NCI-H460 (cell line): ENCODE measurements at places on chromosomes 1 and 21.

- DNase-seq, result no peak
Observed at GRCh38 chr1:89896105-89896942, 75.5 kb downstream of the LRRC8D start.

GRCh38 chr21:36887963-36888362, 78.5 kb downstream of the HLCS start:
- DNase-seq, result no peak

DNA sequence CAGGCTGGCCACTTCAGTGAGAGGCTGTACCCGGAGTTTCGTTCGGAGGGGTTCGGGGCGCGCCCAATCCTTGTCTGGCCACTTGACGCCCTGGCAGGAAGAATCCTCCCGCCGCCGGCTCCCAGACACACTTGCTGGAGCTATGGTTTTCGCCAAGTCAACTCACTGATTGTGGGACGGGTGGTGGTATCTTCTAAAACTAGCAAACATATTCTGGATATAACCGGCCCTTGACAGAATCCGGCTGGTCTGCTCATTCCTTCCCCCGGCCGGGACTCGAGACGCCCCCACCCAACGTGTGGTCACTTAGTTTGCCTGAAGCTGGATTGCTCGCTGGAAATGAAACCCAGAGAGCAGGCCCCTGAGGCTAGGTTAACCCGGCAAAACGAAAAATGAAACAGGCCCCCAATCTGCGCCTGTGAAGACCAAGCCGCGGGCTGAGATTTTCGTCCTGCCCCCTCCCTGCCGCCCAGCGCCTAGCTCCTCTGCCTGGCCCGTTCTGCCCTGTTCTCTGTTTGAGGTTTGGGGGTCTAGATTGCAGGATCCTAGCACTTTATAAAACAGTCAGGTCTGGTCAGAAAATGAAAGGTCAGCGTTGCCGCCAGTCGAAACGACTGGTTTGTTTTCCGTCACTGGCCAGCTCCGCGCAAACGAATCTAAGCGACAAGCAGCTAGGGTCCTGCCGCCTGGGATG, 4.6 kb downstream of the GFI1 start:
- DNase-seq, result no peak

DNA sequence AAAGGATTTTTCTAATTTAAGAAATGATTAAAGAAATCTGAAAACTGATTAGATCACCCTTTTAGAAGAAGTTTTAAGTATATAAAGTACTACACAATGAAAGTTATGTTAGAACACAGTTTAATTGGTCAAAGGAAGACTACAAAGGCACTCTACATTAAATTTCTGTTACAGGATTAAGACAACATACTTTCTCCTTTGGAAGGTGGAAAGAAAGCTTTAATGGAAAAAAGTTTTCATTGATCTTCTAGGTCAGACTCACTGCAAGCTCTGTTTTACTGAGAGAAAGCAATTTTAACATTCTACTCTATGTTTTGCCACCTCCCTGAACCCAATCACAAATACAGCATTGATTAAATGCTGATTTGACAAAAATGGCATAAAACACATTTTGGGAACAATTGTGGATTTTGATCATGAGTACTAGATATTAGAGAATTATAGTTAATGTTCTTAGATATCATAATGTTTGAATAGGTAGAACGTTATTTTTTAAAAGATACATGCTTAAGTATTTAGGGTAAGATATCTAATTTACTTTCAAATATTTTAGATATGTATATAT, 32.0 kb downstream of the WDR26 start:
- no peak for DNase-seq

GRCh38 chr1:96296991-96297390, 424.6 kb upstream of the PTBP2 start:
- no peak for DNase-seq

DNA sequence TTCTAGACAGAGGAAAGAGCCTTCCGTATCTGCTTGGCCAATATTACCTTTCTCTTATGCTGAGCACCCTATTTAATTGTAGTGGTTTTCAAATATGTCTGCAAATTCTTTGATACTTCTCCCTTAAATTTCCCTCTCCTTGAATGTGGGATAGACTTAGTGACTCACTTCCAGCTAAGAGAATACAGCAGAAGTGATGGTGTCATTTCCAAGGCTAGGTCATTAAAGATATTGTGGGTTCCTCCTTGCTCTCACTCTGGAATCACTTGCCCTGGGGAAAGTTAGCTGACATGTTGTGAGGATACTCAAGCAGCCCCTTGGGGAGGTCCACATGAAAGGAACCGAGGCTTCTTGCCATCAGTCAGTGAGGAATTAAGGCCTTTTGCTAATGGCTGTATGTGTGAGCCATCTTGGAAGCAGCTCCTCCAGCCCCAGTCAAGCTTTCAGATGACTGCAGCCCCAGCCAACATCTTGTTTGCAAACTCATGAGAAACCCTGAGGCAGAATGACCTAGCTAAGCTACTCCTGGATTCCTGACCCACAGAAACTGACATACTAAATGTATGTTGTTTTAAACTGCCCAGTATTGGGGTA, 8.1 kb upstream of the CITED4 start:
- DNase-seq, result no peak

DNA sequence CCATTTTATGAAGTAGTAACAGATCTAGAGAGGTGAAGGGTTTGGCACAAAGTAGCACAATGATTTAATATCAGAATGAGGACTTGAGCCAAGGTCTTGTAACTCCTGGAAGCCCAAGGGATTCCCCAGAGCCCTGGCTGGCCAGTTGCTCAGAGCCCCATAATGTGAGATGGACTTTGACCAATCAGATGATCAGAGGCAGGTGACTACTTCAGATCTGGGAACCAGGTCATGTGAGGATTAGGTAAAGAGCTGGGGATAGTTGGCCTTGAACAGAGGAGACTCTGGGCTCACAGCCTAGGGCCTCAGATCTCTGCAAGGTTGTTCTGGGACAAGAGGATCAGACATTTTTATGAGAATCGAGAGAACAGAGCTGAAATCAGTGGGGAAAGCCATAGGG, 18.9 kb downstream of the SHISAL2A start:
- DNase-seq, result no peak

GRCh38 chr1:107140703-107141490, at the start of gene NTNG1:
Gene NTNG1, plus strand, starts transcription at chr1:107141039.
- DNase-seq, result no peak

- DNase-seq, result no peak
Observed at GRCh38 chr1:30358500-30358899, 364.9 kb downstream of the MATN1 start.

DNA sequence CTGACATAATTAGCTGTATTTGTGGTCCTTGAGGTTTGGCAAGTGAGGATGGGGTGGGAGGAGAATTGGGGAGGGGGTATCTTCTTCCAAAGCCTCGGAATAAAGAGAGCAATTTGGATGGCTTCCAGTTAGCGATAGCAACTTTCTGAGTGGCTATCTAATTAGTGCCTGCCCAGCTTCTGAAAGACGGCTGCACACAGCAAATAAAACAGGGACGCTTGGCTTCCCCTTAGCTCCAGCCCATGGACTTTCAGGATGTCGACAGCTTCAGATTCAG, 31.1 kb downstream of the KLHDC7A start:
- DNase-seq, result no peak

DNA sequence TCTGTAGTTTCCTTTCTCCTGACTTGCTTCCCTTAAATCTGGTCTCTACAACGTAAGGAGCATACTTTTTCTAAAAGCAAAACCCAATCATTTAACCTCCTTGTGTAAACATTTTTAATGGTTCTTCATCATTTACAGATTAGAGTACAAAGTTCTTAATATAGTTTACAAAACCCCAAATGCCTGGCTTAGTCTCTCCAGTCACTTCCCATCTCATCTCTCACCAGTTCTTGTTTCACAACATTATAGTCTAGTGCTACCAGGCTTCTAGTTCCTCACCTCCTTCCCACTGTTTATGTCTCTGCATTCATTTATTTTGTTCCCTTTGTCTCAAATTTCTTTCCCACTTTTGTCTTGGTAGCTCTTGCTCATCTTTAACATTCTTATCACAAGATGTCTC, 168.4 kb downstream of the FASLG start:
- DNase-seq, result no peak

GRCh38 chr21:16583556-16583955, 853.8 kb downstream of the USP25 start:
- DNase-seq, result no peak

DNA sequence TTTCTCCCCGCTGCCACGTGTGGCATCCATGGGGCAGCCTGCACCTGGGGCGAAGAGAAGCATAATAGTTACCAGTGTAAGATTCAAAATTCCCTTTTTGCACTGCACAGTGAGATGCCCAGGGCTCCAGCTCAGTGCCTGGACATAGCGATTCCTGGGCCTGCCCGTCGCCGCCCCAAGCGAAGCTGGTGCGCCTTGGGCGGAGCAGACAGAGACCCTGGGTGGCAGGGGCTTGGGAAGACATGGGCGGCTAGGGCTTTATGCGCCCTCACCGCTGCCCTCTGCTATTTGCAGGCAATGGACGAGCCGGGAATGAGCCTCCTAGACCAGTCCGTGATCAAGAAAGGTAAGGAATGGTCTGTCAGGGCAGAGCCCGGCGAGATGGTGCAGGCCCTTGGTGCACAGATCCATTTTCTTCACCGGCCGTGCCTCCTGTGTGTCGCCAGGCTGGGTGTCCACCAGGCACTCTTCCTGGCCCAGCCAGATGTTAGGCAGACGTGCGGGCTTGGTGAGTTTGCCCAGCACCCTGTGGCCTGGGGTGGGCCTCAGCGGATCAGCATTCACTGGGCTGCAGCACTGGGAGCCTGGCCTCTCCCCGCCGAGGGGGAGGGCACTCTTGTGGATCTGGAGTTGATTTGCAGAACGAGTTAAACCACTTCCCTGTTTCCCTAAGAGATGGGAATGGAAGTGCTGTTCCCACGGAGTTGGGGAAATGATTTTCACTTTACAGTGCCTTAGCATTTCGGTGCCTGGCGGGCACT, 1.7 kb downstream of the TFAP2E start:
- no peak for DNase-seq

GRCh38 chr1:24874056-24874455, 56.0 kb downstream of the RUNX3 start:
- DNase-seq, result no peak

DNA sequence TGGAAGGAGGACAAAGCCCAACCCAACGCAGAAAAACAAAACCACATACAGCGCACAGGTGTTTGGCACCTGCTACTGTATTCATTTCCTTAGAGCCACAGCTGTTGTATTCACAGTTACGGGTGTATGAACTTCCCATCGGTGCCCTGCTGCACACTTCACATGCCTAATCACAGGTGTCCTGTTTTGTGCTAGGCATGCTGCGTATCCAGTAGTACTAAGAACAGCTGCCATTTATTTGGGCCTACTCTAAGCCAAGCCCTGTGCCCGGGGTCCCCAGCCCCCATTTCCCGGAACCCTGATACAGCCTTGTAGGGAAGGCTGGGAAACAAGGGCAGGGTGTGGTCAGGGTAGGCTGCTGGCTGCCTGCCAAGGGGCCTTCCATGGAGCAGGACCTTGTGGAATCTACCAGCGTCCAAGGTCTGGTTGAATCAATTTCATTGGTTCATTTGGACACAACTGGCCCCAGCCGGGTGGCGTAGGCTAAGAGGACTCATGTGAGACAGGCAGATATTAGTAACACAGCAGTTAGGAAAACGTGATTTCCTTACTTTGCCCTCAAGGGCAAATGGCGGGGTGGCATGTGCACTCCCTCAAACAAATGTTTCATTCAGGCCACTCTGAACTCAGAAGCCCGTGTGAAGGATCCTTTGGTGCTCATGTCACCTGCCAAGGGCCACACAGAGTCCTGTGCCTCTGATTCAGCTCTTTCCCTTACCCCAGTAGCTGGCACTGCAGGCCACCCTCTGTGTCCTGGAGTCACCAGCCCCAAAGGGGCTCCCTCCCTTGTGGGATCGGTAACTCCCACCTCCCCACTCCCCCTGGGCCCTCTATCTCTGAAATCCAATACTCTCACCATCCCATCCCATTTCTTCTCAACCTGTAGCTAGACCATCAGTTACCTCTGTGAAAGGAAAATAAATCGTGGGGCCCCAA, 986 bp upstream of the RNF186 start:
- no peak for DNase-seq

DNA sequence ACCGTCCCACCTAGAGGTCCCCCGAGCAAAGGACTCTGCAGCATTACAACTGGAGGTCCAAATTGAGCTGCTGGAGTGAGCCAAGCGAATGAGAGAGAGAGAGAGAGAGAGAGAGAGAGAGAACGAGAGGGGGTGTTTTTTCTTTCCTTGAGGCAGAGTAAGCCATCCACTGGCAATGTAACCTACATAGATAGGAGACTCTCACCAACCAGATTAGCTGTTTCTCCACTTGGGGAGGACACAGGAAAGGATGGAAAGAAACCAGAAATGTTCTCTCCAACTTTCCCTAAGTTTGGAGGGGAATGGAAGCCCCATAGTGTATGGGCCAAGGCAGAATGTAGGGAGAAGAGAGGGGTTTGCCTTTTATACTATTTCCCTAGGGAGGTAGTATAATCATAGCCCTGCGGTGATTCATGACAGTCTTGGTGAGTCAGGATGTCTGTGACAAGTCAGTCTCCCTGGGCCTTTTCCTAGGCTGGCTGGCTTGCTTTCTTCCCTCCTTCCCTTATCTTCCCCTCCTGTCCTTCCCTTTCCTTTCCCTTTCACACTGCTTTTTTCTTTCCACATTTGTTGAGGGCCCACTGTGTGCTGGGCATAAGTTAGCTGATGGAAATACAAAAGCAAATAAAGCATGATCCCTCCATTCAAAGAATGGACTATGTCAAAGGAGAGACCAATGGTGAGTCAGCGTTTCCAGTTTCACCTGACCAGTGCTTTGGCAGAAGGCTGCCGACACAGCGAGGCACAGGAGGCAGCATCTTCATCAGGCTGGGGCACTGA, 7.1 kb downstream of the FNDC7 start:
- DNase-seq, result peak; percentile 75

GRCh38 chr1:235050911-235051360, 77.7 kb downstream of the TOMM20 start:
- no peak for DNase-seq

DNA sequence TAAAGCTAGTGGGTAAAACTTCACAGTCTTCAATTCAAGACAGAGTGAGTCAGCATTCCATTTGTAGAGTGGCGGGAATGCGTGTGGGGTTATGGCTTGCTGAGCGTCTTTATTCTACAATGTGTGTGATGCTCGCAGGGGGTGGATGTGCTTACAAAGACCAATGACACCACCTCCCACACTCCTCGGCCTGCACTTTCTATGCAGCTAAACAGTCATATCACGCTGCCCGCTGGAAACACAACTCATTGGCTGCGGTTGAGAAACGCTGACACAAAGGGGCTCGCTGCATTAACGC, 298.5 kb downstream of the PCP4 start:
- DNase-seq, result no peak

GRCh38 chr1:50328552-50328951, 94.7 kb downstream of the DMRTA2 start:
- DNase-seq, result no peak

DNA sequence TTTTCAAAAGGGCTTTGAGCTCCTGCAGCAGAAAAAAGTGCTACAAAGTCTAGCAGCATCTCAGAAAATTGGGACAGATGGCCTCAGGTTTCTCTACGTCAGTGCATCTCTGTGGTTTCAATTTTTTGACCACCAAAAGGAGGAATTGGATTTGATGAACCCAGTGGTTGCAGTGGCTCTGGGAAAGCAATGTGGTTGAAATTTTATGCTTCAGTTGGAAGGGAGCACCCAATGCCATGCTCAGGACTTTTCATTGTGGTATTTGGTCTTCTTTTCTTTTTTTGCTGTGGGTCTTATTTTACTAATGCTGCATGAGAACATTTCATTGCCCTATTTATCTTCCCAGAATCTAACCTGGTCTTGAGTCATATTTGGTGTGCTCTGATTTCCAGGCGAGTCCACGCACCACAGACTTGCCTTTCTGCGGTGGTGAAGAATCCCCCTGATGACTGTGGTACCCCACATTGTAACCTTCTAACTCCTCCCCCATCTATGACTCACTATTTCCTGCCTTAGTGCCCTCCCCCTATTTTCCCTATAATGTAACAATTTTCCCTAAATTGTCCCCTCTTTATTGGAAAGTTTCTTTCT, 56.7 kb downstream of the S1PR1 start:
- no peak for DNase-seq
